LNCaP clone FGC (cell line): ENCODE measurements at places on chromosomes 2 and 18.

- DNase-seq, result no peak
These were observed 46.8 kb downstream of the FECH start for GRCh38 chr18:57539702-57540101.

DNA sequence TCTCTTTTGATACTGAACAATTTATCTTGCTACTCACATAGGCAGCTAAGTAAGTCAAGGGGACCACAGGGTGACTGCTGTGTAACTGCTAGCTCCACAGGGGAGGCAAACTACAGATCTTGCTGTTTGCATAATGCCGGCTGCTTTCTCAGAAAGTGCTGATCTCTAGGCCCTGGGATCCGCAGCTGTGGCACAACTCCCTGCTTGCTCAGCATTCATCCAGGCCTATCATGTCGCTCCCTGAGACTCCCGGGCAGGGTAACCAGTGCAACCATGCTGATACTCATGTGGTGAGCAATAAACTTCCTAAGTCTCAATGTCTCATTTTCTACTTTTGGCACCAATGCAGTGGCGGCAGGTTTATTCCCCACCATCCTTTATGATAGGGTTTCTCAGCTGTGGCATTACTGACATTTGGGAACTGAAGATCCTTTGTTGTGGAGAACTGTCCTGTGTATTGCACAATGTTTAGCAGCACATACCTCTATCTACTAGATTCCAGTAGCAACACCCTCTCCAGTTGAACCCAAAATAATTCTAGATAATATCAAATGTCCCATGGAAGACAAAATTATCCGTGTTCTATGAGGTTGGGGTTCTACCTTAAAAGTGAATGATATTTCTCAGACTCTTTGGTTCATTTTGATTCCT, 1101.3 kb downstream of the LRP1B start:
- no peak for DNase-seq

DNA sequence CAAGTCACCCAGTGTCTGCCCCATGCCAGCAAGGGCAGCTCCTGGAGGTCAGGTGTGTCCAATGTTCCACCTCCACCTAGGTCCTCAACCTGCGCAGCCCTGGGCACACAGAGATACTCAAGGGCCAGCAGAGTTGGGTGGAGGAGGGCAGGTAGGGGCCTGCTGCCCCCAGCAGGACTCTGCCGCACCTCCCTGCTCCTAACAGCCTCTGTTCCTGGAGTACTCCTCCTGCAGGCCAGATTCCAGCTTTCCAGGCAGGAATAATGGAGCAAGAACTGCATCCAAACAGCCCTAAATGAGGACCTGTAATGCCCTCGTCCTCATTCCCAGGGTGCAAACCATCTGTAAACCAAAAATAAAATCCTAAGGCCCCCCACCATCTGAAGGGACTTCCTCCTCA, 44.4 kb upstream of the ACAA2 start:
- no peak for DNase-seq

DNA sequence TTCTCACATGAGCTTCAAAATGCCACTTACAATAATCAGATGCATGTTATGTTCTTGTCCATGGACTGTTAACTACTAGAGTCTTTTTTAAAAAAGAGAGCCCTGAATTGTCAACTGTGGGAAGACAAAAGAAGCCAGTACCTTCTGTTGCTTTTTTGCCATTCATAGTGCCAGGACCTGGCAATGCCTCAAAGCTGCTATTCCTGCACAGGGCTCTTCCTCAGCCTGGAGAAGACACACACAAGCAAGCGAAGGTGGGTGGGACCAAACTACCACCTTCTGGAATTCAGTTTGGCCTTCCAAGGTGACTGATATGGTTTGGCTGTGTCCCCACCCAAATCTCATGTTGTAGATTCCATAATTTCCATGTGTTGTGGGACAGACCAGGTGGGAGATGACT, 160.6 kb downstream of the AFF3 start:
- no peak for DNase-seq

DNA sequence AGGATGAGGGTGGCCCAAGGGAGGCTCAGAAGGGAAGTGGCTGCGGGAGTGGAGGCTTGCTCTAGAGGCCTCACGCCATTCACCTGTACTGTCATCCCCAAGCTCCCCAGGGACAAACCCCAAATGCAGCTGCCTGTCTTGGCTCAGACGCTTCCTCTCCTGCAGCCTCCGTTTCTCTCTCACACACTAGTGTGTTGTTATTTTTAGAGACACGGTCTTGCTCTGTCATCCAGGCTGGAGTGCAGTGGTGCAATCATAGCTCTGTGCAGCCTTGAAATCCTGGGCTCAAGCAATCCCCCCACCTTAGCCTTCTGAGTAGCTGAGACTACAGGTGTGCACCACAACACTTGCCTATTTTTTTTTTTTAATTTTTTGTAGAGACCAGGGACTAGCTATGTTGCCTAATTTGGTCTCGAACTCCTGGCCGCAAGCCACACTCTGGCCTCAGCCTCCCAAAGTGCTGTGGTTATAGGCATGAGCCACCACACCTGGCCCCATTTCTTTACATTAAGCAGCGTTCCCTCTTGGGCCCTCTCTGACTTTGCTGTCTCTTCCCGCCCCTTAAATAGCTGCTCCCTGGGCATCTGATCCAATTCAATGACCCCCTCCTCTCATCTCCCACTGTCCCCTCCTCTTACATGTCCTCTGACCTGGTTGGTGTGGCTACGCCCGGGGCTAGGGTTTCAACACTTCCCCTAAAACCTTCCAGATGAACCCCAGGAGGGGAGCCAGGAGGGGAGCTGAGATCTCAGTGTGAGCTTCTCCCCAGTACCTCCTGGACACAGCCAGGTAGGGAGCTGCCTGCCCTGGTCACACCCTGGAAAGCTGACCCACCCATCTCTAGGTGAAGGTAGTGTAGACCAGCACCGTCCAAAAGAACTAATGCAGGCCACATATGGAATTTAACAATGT, 24.0 kb upstream of the LOXHD1 start:
- no peak for DNase-seq
